ENCODE measurements at places on chromosomes 7 and 10. TPM values are rescaled to one million over a fixed set of nuclear protein-coding genes. Genes with fewer than 3 reads are reported as not detected.

The CTTNBP2 gene
- not detected for total RNA-seq

The WIPF3 gene
- not detected for total RNA-seq

The CEP55 gene
- 81.1 TPM for total RNA-seq

- no peak for DNase-seq
Observed at GRCh38 chr7:26538689-26539088, 247.0 kb downstream of the SNX10 start.

GRCh38 chr7:136890399-136890798, 21.9 kb downstream of the CHRM2 start:
- no peak for DNase-seq

GRCh38 chr10:44353721-44354120, 31.2 kb downstream of the CXCL12 start:
- DNase-seq, result no peak
